Activated naive CD4-positive, alpha-beta T cell (primary cell): ENCODE measurements at places on chromosomes 1 and 21.

- DNase-seq, result no peak
Measured at GRCh38 chr1:7117399-7118281, 332.4 kb downstream of the CAMTA1 start.

DNA sequence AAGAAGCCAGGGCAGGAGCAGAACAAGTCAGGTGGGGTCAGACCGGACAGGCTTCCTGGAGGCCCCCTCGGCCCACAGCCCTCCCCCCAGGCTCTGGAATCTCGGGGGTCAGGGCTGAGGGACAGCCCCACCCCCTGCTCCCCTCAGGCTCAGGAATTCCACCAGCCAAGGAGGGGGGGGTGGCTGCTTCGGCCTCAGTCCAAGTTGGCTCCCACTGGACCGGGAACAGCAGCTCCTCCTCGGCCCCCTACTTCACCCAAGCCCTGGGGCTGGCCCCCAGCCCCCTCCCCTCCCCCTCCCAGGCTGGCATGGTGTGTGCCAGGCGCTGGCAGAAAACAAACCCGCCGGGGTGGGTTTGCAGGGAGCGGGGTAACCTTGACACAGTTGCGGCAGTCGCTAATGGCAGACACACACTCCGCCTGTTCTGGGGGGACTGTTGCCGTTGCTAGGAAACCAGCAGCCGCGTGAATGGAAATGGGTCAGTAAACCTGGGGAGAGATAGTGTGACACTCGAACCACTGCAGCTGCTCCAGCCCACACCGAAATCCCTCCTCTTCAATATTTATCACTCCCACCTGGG, 32.4 kb downstream of the AHDC1 start:
- no peak for DNase-seq

GRCh38 chr1:61284936-61285335, 202.6 kb downstream of the NFIA start:
- no peak for DNase-seq

DNA sequence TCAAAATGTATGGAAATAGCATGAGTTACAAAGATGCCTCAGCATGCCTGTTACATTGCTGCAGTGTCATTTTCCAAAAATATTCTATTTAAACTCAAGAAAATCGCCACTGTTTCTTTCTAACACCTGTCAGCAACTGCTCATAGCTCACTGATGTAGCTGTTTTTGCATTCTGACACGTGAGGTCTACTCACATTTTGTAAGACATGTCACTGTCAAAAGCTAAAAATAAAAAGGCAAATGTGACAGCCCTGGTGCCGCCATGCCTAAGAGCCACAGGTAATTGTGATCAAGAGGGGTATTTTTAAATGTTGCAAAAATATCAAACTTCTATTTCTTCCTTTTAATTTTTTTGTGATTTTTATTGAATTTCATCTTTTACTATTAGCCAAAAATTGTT, 556.2 kb upstream of the TMPRSS15 start:
- DNase-seq, result no peak

GRCh38 chr1:84873366-84873765, 19.6 kb downstream of the LPAR3 start:
- DNase-seq, result no peak

DNA sequence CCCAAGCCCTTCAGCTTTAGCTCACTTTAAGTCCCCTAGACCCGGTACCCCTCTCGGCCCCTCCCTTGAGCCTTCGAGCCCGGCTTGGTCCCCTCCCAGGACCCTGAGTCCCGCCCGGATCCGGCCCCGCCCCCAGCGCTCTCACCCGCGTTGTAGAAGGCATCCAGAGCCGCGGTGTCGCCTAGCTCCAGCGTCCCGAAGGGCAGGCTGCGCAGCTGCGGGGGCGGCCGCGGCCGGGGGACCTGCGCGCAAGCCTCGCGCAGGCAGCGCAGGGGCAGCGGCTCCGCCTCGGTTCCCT, 699 bp downstream of the MAP3K6 start:
- peak; percentile 31 for DNase-seq

DNA sequence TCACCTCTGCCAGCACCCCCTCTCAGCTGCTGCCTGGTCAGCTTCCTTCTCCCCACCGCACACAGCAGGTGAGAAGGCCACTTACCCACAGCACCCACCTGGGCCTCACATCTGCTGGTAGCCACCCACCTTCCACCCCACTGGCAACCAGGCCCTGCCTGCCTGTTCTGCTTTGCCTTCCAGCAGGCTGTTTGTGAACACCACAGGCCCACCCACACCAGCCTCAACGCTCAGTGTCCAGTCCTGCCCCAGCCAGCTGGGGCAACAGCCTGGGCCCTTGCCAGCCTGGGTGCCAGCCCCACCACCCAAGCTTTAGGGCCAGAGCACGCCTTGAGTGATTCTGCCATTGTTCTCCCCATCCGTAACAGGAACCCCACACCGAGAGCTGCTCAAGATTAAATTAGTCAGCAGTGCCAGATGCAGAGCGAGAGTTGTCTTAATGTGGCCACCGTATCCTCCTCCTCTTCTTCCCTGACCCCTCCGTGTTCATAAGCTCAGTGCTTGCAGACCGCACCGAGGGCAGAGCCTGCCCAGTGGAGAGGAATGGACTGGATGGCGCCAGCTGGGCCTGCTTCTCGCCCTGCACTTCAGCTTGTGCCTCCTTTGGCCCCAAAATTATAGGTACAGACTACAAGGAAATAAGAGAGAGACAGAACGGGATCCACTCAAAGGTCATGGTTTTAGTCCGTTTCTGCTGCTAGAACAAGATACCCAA, 120.3 kb upstream of the COL6A1 start:
- no peak for DNase-seq

- DNase-seq, result no peak
Measured at GRCh38 chr1:233240829-233241682, 54.5 kb downstream of the PCNX2 start.

- no peak for DNase-seq
Measured at GRCh38 chr1:109078317-109078716, 2.5 kb upstream of the TAF13 start.

GRCh38 chr1:37545019-37545418, 9.1 kb downstream of the SNIP1 start:
- no peak for DNase-seq

DNA sequence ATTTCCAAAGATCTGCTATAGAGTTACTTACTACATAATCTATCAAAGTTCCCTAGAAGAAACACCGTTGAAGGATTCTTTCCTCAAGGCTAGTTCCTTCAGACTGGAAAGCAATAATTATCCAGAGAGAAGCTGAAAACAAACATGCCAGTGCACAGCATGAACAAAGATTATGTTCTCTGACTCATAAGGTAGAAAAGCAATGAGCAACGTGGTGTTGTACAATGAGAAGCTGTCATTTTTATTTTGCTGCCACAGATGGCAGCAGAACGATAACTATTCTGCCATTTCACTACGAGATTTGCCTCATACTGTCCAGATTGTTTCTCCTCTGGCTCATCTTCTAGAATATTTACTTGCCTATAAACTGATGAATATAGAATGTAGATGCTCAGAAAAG, 10.7 kb downstream of the EXTL2 start:
- no peak for DNase-seq

- DNase-seq, result no peak
Measured at GRCh38 chr1:4684136-4684535, 29.7 kb downstream of the AJAP1 start.

DNA sequence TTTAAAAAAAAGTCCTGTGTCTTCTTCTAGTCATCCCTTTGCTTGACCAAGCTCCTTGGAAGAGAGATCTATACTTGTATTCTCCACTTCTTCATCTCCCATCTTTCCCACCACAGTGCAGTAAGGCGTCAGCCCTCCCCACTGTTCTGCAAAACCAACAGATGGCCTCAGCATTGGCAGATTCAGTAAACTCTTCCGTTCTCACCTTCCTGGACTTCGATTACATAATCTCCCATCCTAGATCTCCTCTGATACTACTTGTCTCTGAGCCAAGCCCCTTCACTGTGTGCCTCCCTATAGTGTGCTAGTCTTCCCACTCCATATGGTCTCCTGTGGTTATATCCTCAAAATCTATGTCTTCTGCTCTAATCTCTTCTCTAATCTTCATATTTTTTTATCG, 1.6 kb upstream of the COLGALT2 start:
- DNase-seq, result no peak

DNA sequence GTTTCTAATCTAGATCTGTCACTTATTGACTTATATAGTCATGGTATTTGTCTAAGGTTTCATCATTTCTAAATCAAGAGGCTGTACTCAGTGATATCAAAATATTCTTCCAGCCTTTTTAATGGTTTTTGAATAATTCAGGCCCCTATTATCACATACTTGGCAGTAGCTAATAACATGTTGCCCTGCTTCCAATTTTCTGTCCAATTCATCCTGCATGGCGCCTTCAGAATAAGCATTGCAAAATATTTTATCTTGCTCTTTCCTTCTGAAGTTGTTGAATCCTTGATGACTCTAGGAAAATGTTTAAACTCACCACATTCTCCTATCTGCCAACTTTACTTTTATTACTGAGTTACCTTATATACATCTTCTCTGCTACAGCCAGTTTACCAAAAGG, 517.2 kb upstream of the B3GALT2 start:
- no peak for DNase-seq

DNA sequence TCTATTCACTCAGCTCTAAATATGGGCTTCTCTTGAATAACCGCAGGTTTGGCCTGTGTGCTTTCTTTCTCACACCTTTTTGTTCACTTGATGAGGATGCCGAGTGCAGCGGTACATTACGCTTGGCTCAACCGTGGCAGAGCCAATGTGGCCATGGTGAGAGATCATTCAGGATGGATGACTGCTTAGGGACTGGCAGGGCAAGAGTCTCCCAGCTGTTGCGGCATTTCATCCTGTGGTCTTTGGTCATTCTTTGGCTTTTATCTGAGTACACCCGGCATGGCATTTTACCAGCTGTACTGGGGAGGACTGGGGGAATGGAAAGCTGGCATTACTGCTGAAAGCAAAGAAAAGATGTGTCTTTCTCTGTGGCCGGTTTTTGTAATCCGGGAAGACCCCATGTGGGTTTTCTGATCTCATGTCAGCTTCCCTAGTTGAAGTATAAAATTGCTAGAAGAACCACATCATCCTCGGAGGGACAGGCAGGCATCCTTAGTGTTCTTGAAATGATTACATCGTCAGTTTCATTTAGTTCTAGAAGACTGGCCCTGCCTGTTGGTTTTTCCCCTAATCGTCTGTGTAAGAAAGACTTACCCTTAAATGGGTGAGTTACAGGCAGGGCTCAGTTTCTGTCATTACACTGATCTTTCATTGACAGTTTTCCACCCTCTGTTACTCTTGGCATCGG, 15.1 kb downstream of the PCP4 start:
- no peak for DNase-seq

- no peak for DNase-seq
Measured at GRCh38 chr1:244296447-244296846, 155.3 kb downstream of the ADSS2 start.

GRCh38 chr1:115718011-115718754, 50.3 kb downstream of the CASQ2 start:
- no peak for DNase-seq

DNA sequence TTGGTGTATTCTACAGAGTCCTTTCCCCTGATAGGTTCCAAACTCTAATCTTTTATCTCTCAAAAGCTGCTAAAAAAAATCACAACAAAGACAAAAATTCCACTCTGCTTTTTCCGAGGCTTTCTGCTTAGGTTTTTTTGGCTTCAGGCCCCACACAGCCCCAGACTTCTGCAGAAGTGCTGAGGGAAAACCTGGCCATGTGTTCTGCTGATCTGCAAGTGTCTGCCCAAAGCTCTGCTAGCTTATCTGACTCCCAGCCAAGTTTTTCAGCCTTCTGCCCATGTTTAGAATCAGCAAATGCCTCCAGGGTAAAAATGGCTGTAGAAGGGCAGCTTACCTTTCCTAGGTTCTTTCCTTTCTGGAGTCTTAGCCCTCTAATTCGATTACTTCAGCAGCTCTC, 28.4 kb downstream of the DISP3 start:
- no peak for DNase-seq

DNA sequence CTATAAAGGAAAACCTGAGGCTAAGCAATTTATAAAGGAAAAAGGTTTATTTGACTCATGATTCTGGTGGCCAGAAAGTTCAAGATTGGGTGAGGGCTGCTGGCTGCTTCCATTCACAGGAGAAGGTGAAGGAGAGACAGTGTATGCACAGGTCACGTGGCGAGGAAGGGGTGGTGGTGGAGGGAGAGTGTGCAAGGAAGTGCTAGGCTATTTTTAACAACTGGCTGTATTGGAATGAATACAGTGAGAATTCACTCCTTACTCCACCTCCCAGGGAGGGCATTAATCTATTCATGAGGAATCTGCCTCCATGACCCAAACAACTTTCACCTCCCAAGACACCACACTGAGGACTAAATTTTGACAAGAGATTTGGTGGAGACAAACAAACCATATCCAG, 51.0 kb downstream of the SYDE2 start:
- DNase-seq, result no peak

GRCh38 chr1:231423648-231424047, 1.6 kb upstream of the EGLN1 start:
- no peak for DNase-seq

DNA sequence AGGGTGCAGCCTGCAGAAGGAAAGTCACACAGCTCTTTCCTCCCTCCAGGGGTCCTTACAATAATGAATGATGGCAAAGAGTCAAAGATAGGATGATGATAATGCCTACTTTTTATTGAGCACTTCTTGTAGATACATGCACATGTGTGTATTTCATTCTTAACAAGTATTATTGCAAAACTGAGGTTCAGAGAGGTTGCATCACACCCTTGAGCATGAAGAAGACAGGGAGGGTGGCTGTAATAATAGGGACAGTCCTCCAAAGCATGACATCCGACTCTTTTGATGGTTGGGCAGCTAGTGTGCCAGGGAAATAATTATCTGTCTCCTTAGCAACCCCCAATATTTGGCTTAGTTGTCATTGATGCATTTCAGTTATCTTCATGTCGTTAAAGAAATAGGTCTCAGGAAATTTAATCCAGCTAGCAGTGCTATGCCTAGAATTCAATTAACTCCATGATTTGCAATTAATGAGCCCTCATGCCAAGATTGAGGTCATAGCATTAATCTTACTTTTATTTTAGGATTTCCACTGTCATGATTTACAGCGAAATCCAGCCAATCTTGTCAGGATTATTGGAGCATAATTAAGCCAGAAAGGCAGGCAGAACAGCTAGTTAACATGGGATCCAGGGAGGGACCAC, 35.0 kb downstream of the DNAJC6 start:
- DNase-seq, result no peak

- no peak for DNase-seq
Measured at GRCh38 chr21:42174173-42174572, 44.8 kb upstream of the ABCG1 start.

GRCh38 chr1:22229379-22229778, 86.5 kb upstream of the WNT4 start:
- no peak for DNase-seq

- no peak for DNase-seq
Measured at GRCh38 chr21:38297194-38297631, 40.4 kb downstream of the KCNJ15 start.

DNA sequence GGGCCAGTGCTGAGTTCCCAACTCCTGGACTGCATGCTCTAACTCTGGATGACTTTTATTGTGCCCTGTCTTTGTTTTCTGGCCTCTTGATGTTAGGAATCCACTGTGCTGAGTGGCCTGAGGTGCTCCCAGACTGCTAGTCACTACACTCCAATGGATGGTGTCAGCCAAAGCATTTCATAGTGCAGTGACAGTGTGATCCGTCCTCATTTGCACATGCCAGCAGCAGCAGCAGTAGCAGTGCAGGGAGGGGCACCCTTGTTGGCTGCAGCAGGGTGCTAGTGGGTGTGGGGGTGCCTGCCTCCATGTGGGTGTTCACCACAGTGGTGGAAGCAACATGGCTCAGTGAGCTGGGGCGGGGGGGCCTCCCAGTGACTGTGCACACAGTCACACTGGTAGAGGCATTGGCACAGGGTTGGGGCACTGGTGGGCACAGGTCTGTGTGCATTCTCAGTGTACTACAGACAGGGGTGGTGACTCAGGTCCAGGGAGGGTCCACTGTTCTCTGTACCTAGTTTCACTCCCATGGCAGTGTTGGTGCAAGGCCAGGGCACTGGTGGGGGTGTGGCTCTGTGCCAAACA, 214.0 kb downstream of the ZC3H11B start:
- DNase-seq, result no peak
